CD4-positive, alpha-beta T cell treated with Interleukin-4 for 1 hour (primary cell): ENCODE measurements at places on chromosomes 1 and 21.

GRCh38 chr1:85258536-85259117 is 835 bp downstream of the C1orf52 start:
- DNase-seq = no peak

GRCh38 chr1:244368279-244368678 is 83.4 kb downstream of the ADSS2 start:
- DNase-seq = no peak

GRCh38 chr1:185376840-185377635 is 60.0 kb upstream of the IVNS1ABP start:
- DNase-seq = peak; percentile 61

GRCh38 chr1:45842786-45843185 is 39.4 kb downstream of the MAST2 start:
- DNase-seq = no peak

DNA sequence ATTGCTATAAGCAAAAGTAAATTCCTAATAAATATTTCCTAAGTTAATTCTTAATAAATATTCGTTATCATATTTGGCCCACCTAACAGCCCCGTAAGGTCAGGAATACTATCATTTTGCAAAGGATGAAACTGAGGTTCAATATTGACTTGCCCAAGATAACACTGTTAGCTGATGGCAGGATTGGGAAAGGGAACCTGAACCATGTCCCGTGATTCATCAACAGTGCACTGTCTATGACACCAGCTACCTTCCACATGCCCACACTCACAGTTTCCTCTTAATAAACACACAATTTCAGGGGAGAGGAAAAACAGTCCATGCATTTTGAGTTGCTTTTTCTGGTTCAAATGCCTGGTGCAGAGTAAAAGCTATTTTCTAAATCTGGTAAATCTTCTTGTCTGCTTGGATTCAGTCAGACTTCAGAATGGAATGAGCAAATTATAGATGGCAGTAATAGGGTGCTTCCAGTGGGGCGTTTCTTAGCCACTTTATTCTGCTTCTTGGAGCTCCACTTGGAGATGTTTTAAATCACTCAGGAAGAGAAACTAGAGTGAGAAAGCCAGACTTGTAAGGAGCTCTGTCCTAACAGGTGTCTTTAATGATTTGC is 354.6 kb downstream of the PDE4B start:
- DNase-seq = no peak
